Activated CD8-positive, alpha-beta memory T cell treated with anti-CD3 and anti-CD28 coated beads, Interleukin-2, amount 10 ng/mL, durations not matched to agents 7 days and 5 days (primary cell): ENCODE measurements at places on chromosomes 16 and 17.
A peak's percentile ranks its signal among the peaks of the same experiment; 100 is the strongest.

- no peak for DNase-seq
Observed at GRCh38 chr16:65123396-65124211, 1.7 kb upstream of the CDH11 start.

DNA sequence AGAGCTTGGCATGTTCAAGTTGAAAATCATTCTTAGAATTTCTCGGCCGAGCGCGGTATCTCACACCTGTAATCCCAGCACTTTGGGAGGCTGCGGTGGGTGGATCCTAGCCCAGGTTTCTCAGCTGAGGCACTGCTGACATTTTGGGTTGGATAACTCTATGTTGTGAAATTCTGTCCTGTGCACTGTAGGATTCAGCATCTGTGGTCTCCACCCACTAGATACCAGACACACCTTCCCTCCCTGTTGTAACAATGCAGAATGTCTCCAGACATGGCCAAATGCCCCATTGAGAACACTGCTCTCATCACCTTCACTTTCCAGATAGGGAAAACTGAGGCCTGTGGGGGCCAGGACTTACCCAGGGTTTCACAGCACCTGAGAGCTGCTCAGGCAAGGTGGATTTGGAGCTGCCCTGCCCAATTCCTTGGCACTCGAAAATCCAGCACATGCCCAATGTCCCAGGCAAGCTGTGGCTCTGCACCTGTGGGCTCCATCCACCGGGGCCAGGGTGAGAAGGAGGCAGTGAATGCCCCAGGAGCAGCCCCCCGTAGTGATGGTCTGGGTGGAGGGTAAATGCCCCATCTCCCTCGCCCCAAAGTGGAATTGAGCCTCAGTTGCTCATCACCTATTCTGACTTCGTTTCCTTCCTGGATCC lies 20.2 kb upstream of the TVP23A start:
- DNase-seq = no peak

DNA sequence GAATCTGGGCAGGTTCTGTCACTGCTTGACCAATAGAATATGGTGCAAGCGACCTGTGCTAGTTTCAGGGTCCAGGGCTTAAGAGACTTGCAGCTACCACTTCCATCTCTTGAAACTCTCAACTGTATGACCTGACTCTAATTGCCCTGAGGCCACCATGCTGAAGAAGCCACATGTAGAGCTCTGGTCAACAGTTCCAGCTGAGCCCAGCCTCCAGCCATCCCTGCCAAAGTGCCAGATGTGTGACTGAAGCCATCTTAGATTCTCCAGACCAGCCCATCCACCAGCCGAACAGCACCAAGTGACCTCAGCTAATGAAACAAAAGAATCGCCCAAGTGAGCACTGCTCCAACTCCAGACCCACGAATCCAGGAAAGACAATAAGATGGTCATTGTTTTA lies 3.4 kb upstream of the MT2A start:
- no peak for DNase-seq

- DNase-seq = peak; percentile 57
Observed at GRCh38 chr16:28974007-28974436, 556 bp upstream of the SPNS1 start.

GRCh38 chr16:30416047-30416603 lies 8.7 kb downstream of the ZNF771 start:
- DNase-seq = no peak
